Right hindlimb (tissue), 1 donor: ENCODE measurements at places on chromosomes 12 and 14.

DNA sequence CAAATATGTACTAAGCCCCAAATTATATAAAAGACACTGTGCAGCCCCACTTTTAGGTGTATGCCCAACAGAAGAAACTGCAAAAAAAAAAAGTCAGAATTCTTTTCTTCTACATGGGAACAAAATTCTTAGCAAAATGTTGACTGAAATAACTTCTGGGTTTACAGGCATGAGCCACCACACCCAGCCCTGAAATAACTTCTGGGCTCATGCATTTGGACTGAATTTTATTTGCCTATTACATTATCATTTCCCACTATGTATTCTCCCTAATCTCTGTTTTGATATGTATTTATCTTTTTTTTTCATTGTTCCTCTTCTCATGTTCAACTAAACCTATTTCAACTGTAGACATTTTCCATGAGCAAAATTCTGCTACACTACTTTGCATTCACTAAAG lies 169.2 kb downstream of the GRIN2B start:
- no peak for DNase-seq

GRCh38 chr12:122072031-122072970 lies 6.3 kb upstream of the MLXIP start:
- no peak for DNase-seq

DNA sequence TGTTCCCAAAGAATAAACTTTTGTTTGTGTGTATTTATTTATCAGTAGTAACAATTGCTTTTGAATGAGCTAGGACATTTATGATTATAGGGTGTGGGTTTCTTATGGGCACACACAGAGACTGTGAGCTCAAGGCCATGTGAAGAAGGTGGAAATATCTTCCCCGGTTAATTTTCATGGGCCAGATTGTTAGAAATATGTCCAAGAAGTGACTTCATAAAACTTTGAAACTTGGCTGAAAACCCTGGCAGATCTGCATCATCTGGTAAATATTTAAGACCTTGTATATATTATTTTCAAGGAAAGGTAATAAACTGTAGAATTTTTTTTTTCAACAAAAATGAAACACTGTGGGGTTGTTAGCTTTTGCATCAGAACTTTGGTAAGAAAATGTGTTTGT lies 53.5 kb upstream of the RNU6-8 start:
- no peak for DNase-seq

GRCh38 chr14:95611293-95611880 lies 74.8 kb upstream of the TCL1B start:
- no peak for DNase-seq

GRCh38 chr12:53699678-53700025 lies 23.8 kb upstream of the ATP5MC2 start:
- no peak for DNase-seq

DNA sequence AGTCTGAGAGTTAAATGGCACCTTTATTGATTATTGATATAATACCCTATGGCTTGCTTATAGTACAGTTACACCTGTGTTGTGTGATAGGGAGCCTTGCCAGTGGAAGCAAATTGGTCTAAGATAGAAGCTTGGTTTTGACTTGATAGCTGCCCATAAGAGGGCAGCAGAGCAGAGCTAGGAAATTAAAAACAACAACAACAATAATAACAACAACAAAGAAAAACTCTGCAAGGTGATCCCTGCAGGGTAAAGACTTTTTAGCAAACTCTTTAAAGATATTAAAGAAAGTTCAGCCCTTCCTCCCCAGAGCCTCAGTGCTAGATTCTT lies 18.0 kb upstream of the RNASE10 start:
- no peak for DNase-seq

DNA sequence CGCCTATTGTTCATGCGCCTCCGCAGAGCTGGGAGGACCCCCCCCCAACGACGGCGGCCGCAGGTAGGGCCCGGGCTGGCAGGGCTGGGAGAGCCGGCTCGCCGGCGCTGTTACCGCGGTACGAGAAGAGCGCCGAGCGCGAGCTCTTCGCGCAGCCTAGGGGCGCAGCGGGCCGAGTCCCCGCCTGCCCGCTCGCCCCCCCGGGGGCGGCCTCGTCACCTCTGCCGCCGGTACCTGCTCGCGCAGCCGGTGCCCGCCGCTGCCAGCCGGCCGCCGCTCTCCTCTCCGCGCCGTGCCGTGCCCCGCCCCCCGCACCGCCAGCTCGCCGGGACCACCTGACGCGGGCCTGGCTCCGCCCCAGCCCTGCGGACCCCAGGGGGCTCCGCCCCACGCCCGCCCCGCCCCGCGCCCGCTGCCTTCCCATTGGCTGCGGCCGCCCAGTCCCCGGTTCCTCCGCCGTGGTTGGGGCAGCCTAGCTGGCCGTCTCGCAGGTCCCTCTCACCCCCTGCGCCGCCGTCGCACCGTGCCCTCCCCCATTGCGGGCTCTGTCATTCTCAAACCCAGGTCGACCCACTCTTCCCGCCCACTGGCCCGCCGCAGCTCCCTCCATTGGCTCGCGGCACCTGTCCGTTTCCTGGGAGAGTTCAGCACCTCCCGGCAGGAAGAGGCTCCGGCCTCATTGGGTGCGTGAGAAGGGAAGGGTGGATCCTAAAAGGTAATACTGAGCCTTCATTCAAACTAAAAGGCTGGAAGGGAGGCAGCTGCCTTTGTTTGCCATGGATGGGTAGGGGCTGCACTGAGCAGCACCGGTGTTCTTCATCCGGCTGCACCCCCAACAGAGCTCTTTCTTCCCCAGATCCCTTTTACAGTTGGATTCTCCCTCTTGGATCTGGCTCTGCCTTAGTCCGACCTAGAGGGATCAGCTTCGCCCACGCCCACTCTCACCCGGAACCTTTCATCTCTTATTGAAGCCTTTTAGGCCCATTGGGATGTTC lies at the start of gene MAP3K9:
Gene MAP3K9 (minus strand): TSS at position 289 of the 995 bp plus-strand sequence. CDS start 342 bp downstream, outside the sequence.
- DNase-seq = peak; percentile 74

GRCh38 chr12:57725851-57726150 lies 12.7 kb downstream of the AGAP2 start:
- DNase-seq = no peak

- no peak for DNase-seq
These were observed 82.5 kb downstream of the SH2B3 start for GRCh38 chr12:111488271-111488670.
